ENCODE measurements at places on chromosomes 2 and 18.

- DNase-seq = no peak
These were observed 89.2 kb downstream of the FAM124B start for GRCh38 chr2:224312741-224313140.

- DNase-seq = no peak
These were observed 593 bp upstream of the ACTR2 start for GRCh38 chr2:65227020-65227455.

DNA sequence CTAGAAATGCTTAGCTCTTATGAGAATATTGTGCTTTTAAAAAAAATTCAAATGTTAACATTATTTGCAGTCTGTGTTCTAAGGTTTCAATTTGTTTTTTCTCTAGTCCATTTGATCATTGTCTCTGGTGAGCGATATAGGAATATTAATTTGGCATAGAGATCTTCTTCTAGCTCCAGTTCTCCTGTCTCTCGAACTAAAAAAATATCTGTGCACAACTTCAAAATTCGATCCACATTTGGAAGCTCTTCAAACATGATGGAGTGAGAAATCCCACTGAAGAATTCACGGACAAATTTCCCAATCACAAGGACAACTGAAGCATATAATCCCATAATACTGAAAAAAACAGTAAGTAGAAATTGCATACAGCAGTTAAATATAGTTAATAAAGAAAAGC lies 145.6 kb downstream of the NAPG start:
- DNase-seq = no peak

DNA sequence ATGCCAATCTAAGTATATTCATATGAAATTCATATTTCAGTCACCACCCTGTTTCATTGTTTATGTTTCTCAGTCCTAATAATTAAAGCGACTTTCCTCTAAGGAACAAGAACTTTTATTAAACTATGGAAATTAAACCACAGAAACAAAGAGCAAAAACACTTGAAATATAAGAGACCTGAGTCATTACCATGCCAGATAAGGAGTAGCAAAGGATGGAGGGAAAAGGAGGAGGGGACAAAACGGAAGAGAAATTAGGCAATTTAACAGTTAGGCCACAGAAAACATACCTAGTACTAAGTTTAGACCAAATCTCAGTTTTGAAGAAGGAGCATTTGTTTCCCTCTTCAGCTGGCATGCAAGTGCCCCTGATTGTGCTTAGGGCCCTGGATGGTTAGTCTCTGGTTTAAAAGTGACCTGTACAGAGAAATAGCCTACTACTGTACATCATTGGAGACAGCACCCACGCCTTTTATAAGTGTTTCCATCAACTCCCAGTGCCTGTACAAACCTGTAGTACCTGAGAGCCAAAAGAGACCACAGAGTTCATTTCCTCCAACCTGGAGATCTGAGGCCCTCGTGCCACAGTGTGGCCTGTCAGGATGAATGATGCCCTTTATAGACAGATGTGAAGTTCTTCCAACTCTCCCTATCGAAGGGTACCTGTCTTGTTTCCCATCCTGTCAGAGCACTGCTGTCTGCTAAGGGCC lies 74.5 kb downstream of the SPATS2L start:
- DNase-seq = no peak

GRCh38 chr2:118240276-118240675 lies 152.0 kb downstream of the INSIG2 start:
- no peak for DNase-seq

DNA sequence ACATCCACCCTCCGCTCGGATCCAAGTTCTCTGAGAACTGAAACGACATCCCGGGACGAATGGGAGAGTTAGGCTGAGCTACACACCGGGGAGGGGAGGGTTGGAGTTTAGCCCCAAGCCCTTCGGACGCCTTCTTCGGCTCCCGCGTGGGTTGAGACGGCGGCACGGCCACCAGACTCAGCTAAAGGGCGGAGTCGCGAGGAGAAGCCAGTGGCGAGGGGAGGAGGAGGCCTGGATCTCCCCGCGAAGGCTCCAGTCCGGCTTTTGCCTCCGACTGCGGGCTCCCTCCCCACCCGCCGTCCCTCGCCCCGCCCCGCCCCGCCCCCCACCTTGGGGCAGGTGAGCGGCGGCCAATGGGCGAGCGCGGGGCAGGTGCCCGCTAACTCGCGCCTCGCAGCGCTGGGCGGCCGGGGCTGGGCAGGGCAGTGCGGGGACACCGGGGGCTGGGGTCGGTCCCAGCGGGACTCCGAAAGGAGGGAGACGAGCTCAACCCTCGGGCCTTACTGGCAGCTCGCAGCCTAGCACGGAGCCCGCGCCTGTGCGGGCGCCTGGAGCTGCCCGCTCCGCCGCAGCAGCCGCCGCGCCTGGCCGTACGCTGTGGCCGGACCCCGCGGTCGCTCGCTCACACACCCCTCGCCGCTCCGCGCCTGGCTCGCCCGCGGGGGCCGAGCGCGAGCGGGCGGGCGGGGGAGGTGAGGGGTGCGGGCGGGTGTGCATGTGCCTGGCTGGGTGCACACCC lies at the start of gene EMX1:
Gene EMX1 (plus strand): TSS at position 382 of the 739 bp plus-strand sequence. CDS start 334 bp downstream, at position 716.
- DNase-seq = peak; percentile 50

- no peak for DNase-seq
These were observed 222.8 kb upstream of the CDH7 start for GRCh38 chr18:65527879-65528633.

GRCh38 chr2:11376071-11376470 lies 31.6 kb upstream of the ROCK2 start:
- DNase-seq = no peak

DNA sequence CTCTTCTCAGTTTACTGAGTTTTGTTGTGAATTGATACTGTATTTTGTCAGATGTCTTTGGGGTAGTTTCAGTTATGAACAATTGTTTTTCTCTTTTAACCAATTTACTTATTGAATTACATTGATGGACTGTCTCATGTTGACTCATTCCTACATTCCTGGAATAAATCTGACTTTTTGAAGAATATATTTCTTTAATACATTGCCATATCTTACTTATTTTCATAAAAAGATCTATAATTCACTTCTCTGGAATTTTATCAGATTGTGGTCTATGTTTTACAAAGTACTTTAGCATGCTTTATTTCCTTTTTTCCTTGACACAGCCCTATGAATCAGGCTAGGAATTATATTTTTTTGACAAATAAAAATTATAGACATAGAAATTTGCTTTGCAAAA lies 268.3 kb downstream of the PLCL1 start:
- no peak for DNase-seq

GRCh38 chr2:151716721-151717120 lies 17.6 kb downstream of the NEB start:
- DNase-seq = no peak

DNA sequence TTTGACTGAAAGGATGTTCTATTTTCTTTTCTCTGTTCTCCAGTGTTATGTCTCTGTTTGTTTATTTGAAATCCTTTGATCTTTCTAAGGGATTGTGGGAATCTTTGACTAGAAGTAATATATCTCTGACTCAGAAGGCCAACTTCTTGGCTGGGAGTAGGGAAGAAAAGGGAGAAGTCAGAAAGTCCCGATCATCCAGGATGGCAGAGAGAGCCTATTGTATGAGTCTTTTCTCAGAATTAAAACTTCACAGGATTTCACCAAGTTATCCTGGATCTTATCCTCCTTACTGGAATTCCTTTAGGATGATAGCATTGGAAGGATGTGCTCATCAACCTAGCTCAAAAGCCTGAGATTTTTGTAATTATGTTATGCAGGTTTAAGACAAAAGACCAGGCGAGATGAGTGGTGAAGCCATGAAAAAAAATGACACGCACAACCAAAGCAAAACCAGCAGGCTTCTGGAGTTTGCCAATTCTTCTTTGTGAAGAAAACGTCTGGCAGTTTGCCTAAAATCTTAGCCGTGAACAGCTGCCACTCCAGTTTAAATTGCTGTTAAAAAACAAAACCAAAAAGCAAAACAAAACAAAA lies 383.6 kb upstream of the SMIM21 start:
- DNase-seq = no peak

DNA sequence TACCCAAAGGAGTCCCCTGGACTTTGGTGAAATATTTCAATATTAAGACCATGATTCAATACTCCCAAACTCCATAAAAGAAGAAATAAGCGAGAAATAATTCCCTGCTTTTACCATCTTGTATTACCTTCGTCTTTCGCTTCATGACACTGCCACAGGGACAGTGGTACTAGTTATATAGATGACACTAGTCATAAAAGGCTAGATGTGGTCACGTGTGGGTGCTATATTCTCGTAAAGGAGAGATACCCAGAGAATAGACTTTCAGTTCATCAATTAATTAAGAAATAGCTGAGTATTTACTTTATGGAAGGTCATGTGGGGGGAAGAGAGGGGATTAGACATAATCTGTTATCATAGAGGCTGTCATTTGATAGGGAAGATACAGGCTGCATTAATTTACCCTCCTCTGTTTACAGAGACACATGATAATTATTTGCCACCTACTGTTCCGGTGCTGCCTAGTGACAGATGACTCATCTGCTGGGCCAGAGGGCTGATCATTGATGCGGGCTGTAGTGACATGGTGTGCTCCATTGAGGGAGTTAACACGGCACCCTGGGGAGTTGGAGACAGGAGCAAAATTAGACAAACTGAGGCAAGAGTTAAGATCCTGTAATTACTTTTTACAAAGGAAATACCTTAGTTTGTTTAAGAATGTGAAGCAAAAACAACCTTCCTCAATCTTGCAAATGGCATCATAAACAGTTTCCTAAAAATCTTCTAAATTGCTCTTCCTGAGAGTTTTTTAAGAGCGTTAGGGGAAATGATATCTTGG lies 78.2 kb upstream of the ITGB6 start:
- no peak for DNase-seq

DNA sequence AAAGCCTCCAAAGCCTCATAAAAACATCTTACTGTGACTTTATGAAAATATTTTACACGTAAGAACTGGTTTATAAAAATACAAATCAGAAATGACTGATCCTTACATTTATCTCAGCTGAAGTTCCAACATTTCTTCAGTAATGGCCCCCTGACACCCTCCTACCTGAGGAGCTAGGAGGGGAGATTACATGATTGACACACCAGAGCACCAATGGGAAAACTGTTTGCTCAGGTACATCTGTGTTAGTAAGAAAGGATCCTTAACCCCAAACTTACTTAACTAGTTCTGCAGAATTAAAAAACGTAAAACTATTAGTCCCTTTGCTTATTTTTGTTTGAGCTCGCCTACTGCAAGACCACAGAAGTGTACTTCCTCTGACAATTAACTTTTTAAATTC lies 27.0 kb downstream of the ENOSF1 start:
- DNase-seq = no peak

DNA sequence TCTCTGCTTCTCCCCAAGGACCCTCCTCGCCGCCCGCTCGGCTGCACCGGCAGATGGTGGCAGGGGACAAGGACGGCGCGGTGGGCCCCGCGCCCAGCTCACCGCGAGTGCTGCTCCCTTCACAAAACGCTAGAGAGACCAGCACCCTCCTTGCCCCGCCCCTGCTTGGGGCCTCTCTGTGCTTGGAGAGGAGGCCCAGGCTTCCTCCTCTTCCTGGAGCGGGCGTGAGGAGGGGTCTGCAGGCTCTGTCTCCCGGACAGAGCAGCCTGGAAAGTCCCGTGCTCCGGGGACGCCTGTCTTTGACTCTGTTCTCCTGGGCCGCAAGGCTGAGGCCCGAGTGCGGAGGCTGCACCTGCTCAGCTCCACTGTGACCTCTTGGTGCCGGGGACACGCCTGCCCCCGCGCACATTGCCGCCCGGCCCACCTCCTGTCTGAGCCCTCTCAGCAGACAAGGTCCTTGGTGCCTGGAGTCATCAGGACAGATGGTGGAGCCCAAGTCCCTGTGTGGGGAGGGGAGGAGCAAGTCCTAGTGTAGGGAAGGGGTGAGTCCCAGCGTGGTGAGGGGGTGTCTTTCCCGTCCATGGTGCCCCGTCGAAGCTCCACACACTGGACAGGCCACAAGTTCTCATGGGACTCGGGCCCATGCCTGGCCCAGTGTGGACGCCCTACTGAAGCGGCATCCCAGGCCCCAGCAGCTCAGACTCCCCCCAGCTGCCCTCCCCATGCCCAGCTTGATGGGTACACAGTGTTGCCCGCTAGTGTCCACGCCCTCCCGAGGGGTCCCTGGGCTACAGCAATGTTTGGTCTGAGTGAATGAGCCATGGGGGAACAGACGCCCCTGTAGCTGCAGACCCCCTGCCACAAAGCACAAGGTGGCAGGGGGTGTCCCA lies 33.8 kb downstream of the RTP5 start:
- no peak for DNase-seq

GRCh38 chr2:33619028-33619427 lies 19.9 kb upstream of the FAM98A start:
- no peak for DNase-seq

DNA sequence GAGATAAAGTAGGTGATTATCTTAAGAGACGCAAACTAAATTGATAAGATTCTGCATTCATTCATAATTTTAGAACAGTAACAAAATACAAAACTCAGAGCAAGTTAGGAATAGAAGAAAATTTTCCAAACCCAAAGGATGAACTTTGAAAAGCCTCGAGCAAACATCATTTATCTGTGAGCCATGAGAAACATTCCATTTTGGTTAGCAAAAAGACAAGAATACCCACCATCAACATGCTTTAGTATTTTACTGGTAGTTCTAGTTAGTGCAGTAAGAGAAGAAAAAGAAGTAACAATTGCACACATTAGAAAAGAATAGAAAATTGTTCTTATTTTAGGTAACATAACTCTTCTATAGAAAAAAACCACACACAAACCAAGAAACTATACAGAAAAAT lies 291.3 kb upstream of the TCF4 start:
- DNase-seq = no peak

DNA sequence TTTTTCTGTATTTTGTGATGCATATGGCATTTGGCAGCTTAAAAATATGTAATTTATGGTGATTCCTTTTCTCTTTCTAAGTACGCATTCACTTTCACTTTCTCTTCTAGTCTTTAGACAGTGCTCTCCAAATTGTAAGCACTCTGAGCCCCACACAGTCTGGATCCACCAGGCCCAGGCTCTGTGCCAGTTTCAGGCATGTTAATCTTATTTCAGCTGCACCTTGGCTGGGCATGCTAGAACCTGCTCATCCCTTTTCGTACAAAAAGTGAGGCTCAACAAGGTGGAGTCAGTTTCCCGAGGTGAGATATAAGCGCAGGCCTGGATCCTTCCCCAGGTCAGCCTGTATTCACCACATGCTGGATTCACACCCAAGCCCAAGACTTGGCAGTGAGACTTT lies 203.9 kb downstream of the MTX2 start:
- no peak for DNase-seq

- DNase-seq = no peak
These were observed 157.4 kb downstream of the ARL4C start for GRCh38 chr2:234339501-234339900.

GRCh38 chr18:55385770-55386169 lies 202.2 kb downstream of the TCF4 start:
- no peak for DNase-seq

DNA sequence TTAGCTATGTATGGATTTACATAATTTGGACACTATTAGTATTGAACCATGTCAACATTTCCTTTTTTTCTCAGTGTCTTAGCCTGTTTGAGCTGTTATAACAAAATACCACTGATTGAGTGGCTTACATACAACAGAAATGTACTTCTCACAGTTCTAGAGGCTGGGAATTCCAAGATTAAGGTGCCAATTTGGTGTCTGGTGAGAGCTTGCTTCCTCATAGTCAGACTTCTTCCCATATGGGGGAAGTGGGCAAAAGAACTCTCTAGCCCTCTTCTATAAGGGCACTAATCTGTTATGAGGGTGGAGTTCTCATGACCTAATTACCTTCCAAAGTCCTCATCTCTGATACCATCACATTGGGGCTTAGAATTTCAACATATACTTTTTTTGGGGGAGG lies 12.6 kb downstream of the ZNF804A start:
- DNase-seq = no peak

- no peak for DNase-seq
These were observed 40.2 kb downstream of the PIKFYVE start for GRCh38 chr2:208306291-208306690.
